ENCODE measurements at places on chromosomes 1 and 21. TPM values are rescaled to one million over a fixed set of nuclear protein-coding genes. Genes with fewer than 3 reads are reported as not detected.

Gene ORC1
- 24.0 TPM for total RNA-seq

Gene EXO5
- total RNA-seq, result 19.6 TPM

Gene CACHD1
- 0.17 TPM for total RNA-seq

Gene BRDT
- total RNA-seq, result not detected

Gene GFI1
- total RNA-seq, result 92.4 TPM

Gene OLIG2
- not detected for total RNA-seq

Gene TESK2
- total RNA-seq, result 2.8 TPM

Gene KCNC4
- total RNA-seq, result 3.9 TPM

Gene NUP210L
- 0.15 TPM for total RNA-seq

Gene RHCE
- 0.22 TPM for total RNA-seq

Gene KLHDC8A
- not detected for total RNA-seq

Gene FBXO2
- total RNA-seq, result 2.0 TPM

Gene CRNN
- not detected for total RNA-seq

Gene CLCA4
- not detected for total RNA-seq

Gene C1orf141
- total RNA-seq, result not detected

Gene PGLYRP3
- not detected for total RNA-seq

Gene LMOD1
- not detected for total RNA-seq

Gene HTR1D
- not detected for total RNA-seq

Gene IVL
- not detected for total RNA-seq

Gene HS2ST1
- total RNA-seq, result 17.1 TPM

Gene NCDN
- 70.6 TPM for total RNA-seq

Gene IFNLR1
- 1.6 TPM for total RNA-seq

Gene KCND3
- not detected for total RNA-seq

Gene TEKT2
- not detected for total RNA-seq

Gene AADACL3
- total RNA-seq, result not detected

Gene EFNA3
- total RNA-seq, result 0.90 TPM

Gene RNU1-3
- total RNA-seq, result 2,251 TPM

Gene TCHH
- not detected for total RNA-seq

Gene IRF6
- 0.15 TPM for total RNA-seq

Gene FCN3
- not detected for total RNA-seq

Gene SEMA4A
- 4.6 TPM for total RNA-seq

Gene WLS
- not detected for total RNA-seq

Gene MLLT11
- 3.7 TPM for total RNA-seq

Gene IGFN1
- total RNA-seq, result not detected

Gene TGFBR3
- total RNA-seq, result 12.9 TPM

Gene BCAN
- not detected for total RNA-seq

Gene UBIAD1
- 27.5 TPM for total RNA-seq

Gene BACE2
- 1.9 TPM for total RNA-seq

Gene FCMR
- total RNA-seq, result 65.7 TPM

Gene HAPLN2
- not detected for total RNA-seq

Gene SUSD4
- 0.24 TPM for total RNA-seq

Gene TRIM46
- total RNA-seq, result 19.8 TPM
